ENCODE measurements at places on chromosomes 1 and 21.

DNA sequence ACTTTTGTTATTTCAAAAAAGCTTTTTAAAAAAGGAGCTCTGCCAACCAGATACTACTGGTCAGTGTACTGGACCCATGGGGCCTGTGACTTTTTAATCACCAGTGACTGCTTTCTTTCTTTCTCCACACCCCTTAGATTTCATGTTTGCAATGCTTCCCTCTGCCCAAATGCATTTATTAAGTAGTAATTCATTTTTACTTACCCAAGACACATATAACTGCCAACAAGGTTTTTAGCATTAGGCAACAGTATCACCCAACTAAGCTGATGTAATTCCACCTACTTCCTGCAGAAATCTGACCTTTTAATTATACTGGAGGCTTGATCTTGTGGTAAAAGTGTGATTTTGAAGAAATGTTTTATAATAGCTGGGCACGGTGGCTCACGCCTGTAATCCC is 12.5 kb downstream of the MECR start:
- no peak for DNase-seq

GRCh38 chr1:175802407-175803123 is 59.2 kb upstream of the TNR start:
- DNase-seq = no peak

DNA sequence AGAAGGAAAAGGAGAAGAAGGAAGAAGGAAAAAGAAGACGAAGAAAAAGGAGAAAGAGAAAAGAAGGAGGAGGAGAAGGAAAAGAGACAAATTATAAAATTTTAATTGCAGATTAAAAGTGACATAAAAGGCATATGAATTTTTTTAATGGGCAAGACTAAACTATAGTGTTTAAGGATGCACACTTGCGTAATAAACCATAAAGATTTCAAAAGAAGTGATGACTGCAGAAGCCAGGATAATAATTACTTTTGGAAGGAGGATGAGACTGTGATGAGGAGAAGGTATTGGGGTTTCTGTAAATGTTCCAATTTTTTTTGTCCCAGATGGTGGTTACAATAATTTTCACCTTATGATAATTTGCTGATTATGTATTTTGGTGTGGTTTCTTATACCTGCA is 243.1 kb upstream of the PKN2 start:
- DNase-seq = no peak

- DNase-seq = no peak
Measured at GRCh38 chr1:32798679-32799416, 18.3 kb downstream of the YARS1 start.

DNA sequence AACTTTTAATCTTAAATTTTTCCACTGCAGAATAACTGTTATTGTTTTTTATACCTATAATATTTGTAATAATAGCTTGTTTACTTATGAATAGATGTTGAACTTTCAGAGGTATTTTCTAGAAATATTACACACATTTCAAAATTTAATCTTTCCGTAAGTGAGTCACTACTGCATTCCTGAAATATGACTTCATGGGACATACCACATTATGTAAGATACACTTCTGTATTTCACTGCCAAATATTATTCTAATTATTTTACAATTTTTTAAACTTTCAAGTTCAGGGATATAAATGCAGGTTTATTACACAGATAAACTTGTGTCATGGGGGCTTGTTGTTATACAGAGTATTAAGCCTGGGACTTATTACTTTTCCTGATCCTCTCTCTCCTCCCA is 2220.5 kb downstream of the NCAM2 start:
- DNase-seq = no peak

DNA sequence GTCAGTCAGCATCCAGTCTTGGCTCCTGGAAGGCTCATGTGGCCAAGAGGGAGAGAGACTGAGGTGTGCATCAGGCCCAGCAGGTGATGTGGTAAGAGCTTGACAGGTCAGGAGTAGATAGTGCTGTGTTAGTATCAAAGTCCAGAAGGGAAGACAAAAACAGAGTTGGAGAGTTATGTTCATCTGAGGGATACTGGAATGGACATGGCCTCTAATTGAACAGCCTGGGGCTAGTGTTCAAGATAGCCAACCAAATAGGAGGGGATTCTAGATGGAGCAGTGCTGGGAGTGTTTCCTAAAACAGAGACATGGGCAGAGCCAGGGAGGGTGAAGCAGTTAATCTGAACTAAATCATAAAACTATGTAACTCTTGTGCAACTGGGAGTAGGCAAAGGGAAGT is 120.7 kb upstream of the MARK1 start:
- DNase-seq = no peak

DNA sequence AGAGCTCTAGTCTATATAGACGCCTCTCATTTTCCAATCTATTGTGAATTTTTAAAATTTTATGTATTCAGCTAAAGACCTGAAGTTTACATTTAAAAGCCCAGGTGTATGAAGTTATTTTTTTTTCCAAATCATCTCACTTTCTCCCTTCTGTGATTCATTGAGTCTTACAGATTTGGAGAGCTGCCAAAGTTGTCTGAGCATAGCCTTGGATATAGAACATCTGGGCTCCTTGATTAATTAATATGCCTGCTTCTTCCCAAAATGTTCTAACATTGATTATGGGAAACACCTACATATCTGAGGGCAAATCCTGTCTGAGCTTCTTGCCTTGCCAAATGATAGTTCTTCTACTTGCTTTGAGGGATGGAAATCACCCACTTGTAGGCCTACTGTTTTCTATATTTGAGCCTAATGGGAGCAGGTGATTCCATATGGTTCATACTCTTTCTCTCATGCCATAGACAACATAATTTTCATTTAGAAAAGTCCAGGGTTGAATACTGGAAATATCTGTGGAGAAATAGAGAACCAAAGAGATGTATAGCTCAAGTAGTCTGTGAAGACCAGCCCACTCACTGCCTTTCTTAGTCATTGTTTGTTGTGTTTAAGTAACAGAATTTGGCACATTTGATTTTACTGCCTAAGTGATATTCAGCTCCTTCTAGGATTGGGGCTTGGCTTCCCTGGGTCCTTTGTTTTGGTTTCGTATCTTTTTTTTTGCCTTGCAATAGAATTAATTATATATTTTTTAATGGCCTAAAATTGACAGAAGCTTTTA is 46.2 kb downstream of the MACF1 start:
- DNase-seq = no peak

All from lower lobe of right lung (tissue), 2 donors.